ENCODE measurements at places on chromosomes 3 and 15. TPM values are rescaled to one million over a fixed set of nuclear protein-coding genes. Genes with fewer than 3 reads are reported as not detected.

Gene NGRN
- 27.4 TPM for total RNA-seq

Gene TICRR
- 18.2 TPM for total RNA-seq

Gene CYP8B1
- not detected for total RNA-seq

Gene AP4E1
- total RNA-seq: 14.5 TPM

Gene SCAANT1
- total RNA-seq: not detected

Gene SV2B
- 0.05 TPM for total RNA-seq

Gene EPB42
- not detected for total RNA-seq

Gene MOBP
- total RNA-seq: not detected

Gene ENTPD3
- total RNA-seq: not detected

Gene CNTN6
- total RNA-seq: not detected

Gene NTRK3
- not detected for total RNA-seq

Data from activated CD4-positive, alpha-beta memory T cell treated with anti-CD3 and anti-CD28 coated beads, Interleukin-2, amount 10 ng/mL, durations not matched to agents 7 days and 5 days (primary cell).